ENCODE measurements at places on chromosomes 13 and 19. TPM values are rescaled to one million over a fixed set of nuclear protein-coding genes. Genes with fewer than 3 reads are reported as not detected.

The CEACAM4 gene
- not detected for total RNA-seq

The BRME1 gene
- total RNA-seq: 6.3 TPM

The COG3 gene
- total RNA-seq: 20.9 TPM

The GPR18 gene
- total RNA-seq: 25.4 TPM

The KANK3 gene
- total RNA-seq: 1.3 TPM

The BEST2 gene
- total RNA-seq: not detected

The PRTN3 gene
- total RNA-seq: not detected

DNA sequence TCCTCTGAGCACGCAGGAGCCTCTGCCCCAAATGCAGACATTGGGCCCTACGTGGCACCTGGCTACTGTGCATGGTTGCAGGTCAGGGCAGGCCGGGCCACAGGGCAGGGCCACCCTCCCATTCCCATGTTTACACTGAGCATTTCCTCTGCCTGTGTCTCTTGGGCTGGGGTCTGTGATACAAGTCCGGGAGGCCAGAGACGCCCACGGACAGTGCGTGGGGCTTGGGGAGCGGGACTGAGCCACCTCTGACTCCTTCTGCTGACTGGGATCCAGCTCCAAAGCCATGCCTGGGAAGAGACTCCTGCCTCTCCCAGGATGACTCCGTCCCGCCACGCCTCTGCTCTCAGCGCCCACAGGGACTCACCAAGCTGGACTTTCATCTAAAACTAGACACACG, 18.8 kb downstream of the GAS6 start:
- no peak overlapping the region for H3K4me3 ChIP-seq
- no peak overlapping the region for H3K27ac ChIP-seq
- DNase-seq: no peak

GRCh38 chr19:49188626-49189200, 31.1 kb downstream of the TRPM4 start:
- DNase-seq: no peak
- H3K36me3 ChIP-seq: no peaks in the 10 kb centered on the region
- no peaks in the 10 kb centered on the region for H3K27me3 ChIP-seq
- no peak overlapping the region for H3K27ac ChIP-seq

DNA sequence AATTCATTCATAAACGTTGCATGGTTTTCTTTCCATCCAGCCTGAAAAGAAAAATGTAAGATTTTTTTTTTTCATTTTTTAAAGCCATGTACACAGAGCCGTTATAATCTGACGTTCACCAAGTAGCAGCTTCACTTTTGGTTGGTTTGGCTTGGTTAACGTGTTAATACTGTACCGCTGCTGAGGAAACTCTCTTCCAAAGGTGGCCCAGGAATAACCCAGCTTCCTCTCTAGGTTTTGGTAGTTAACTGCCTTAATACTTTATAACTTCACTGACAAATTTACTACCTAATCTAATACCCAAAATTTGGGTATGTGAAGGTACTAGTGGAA, 1.7 kb downstream of the INTS6 start:
- peaks cover 38% of the 10 kb centered on the region for H3K4me1 ChIP-seq
- H3K27ac ChIP-seq: peak overlapping the region; percentile 95
- peak; percentile 10 for DNase-seq
- H3K36me3 ChIP-seq: peaks cover 58% of the 10 kb centered on the region
- H3K27me3 ChIP-seq: no peaks in the 10 kb centered on the region

DNA sequence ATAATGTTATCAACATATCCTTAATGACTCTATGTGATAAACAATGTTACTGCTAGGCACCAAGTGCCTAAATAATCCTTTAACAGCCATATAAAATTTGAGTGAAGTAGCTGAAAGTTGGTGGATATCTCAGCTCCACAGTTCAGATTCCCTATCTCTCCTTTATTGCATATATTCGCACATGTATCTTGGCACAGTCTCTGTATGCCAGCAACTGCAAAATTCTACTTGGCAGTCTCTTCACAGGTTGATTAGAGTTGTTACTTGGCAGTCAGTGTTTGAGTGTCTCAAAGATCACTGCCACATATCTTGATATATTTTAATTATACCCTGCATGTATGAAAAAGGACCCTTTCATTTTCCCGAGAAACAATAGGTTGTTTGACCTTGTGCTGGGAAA, 879.3 kb downstream of the OLFM4 start:
- no peak overlapping the region for H3K4me3 ChIP-seq
- H3K27ac ChIP-seq: no peak overlapping the region
- H3K36me3 ChIP-seq: no peaks in the 10 kb centered on the region
- H3K27me3 ChIP-seq: no peaks in the 10 kb centered on the region
- no peak for DNase-seq
- H3K4me1 ChIP-seq: no peaks in the 10 kb centered on the region

GRCh38 chr19:39934584-39935363, at the start of gene FCGBP:
FCGBP (minus strand) TSS chr19:39934634.
- H3K4me3 ChIP-seq: no peak within 1 kb of the TSS
- no peaks in the 10 kb centered on the region for H3K27me3 ChIP-seq
- no peak for DNase-seq
- peak within 1 kb of the TSS; percentile 86 for H3K27ac ChIP-seq
- H3K36me3 ChIP-seq: peaks cover 10% of the 10 kb centered on the region

GRCh38 chr19:55101261-55101660, 16.2 kb downstream of the PPP1R12C start:
- no peaks in the 10 kb centered on the region for H3K27me3 ChIP-seq
- H3K36me3 ChIP-seq: peaks cover 34% of the 10 kb centered on the region
- H3K4me3 ChIP-seq: no peak overlapping the region
- no peak for DNase-seq
- H3K4me1 ChIP-seq: no peaks in the 10 kb centered on the region
- H3K27ac ChIP-seq: no peak overlapping the region

GRCh38 chr13:97133955-97134354, 88.2 kb upstream of the MBNL2 start:
- H3K27me3 ChIP-seq: no peaks in the 10 kb centered on the region
- no peak for DNase-seq
- no peaks in the 10 kb centered on the region for H3K4me1 ChIP-seq

DNA sequence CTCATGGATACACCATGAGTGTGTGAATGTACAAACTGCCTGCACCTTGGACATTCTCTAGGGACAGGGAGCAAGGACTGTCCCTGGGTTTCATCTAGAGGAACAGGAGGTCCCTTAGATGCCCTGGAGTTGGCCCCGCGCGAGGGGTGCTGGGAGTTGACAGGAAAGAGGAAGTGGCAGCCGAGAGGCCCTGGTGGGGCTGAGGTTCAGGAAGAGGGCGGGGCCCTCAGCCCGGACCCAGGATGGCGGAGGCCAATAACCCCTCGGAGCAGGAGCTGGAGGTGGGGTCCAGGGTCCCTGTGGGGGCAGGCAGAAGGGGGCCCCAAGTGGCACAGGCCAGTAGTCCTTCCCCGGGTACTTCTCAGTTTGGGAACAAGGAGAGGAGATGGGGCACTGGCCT, 6.9 kb downstream of the PKN1 start:
- H3K27me3 ChIP-seq: no peaks in the 10 kb centered on the region
- DNase-seq: peak; percentile 87
- H3K4me3 ChIP-seq: peak overlapping the region; percentile 92
- peaks cover 40% of the 10 kb centered on the region for H3K36me3 ChIP-seq
- peaks cover 44% of the 10 kb centered on the region for H3K4me1 ChIP-seq
- H3K27ac ChIP-seq: peak overlapping the region; percentile 80

GRCh38 chr13:113422807-113423519, 30.3 kb downstream of the ADPRHL1 start:
- no peak overlapping the region for H3K27ac ChIP-seq
- H3K4me3 ChIP-seq: no peak overlapping the region
- no peaks in the 10 kb centered on the region for H3K27me3 ChIP-seq
- no peaks in the 10 kb centered on the region for H3K4me1 ChIP-seq
- DNase-seq: no peak

GRCh38 chr13:111330066-111330610, 9.7 kb downstream of the TEX29 start:
- no peak overlapping the region for H3K27ac ChIP-seq
- H3K27me3 ChIP-seq: no peaks in the 10 kb centered on the region
- DNase-seq: no peak
- no peaks in the 10 kb centered on the region for H3K4me1 ChIP-seq
- peaks cover 3% of the 10 kb centered on the region for H3K36me3 ChIP-seq

DNA sequence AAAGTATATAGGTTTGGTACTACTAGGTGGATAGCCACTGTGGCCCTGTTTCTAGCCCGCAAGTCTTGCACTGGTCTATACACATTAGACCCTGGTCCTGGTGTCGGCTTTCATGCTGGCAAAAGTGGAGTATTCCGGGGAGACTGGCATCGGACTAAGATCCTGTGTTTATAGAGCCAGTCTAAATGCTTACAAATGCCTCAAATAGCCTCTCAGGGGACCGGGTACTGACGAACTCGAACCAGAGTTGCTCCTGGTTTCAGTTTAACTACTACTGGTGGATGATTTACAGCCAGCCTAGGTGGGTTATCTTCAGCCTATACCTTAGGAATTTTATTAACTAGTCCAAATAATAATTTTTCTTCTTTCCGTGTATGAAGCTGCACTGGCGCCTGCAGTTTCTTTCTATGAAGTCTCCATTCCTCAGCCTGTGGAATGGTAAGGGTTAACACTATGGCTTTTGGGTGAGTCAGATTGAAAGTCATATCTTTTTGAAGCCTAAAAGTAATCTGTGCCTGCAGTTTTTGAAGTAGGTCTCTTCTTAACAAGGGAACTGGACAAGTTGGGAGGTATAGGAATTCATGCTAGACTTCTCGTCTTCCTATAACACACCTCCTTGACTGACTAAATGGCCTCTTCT, 51.3 kb downstream of the OR10H4 start:
- H3K4me3 ChIP-seq: no peak overlapping the region
- DNase-seq: no peak
- peaks cover 27% of the 10 kb centered on the region for H3K4me1 ChIP-seq

- peaks cover 18% of the 10 kb centered on the region for H3K27me3 ChIP-seq
- no peak overlapping the region for H3K27ac ChIP-seq
- no peak overlapping the region for H3K4me3 ChIP-seq
Observed at GRCh38 chr13:100728201-100728600, 53.6 kb upstream of the TMTC4 start.

DNA sequence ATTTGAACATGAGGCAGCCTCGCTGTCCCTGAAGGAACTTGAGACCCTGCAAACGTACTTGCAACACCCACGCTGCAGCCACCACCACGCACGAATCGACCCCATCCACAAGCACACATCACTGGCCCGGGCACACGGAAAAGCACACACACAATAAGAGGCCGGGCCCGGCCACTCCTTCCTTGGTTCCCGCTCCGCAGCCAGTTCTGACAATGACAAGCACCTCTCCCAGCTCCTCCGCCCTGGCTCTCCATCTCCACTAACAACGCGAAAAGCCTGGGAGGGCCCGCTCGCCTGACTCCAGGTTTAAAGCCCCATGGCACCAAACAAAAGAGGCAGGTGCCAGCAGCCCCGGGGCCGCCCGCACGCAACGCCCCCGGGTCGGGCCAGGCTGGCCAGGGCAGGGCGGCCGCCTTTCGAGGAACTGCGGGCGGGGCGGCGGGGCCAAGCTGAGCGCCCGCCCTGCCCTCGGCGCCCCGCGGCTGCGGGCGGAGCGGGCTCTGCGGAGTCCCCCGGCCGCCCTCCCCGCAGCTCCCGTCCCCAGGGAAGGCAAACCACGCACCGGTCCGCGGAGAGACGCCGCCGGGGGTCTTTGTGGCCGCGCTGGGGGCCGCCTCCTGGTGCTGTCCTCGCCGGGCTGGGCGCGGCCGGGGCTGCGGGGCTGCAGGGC, 495 bp downstream of the DCLK1 start:
- DNase-seq: no peak
- no peak overlapping the region for H3K27ac ChIP-seq
- H3K36me3 ChIP-seq: no peaks in the 10 kb centered on the region

- no peaks in the 10 kb centered on the region for H3K27me3 ChIP-seq
- no peak overlapping the region for H3K27ac ChIP-seq
- H3K36me3 ChIP-seq: no peaks in the 10 kb centered on the region
- no peak overlapping the region for H3K4me3 ChIP-seq
Observed at GRCh38 chr13:113533161-113533840, 42.8 kb upstream of the DCUN1D2 start.

GRCh38 chr19:45668342-45668871, 386 bp downstream of the GIPR start:
- peaks cover 26% of the 10 kb centered on the region for H3K27me3 ChIP-seq
- H3K4me3 ChIP-seq: peak overlapping the region; percentile 63
- H3K27ac ChIP-seq: peak overlapping the region; percentile 34

- H3K27ac ChIP-seq: no peak overlapping the region
- no peak overlapping the region for H3K4me3 ChIP-seq
- DNase-seq: no peak
- no peaks in the 10 kb centered on the region for H3K27me3 ChIP-seq
- H3K4me1 ChIP-seq: no peaks in the 10 kb centered on the region
Observed at GRCh38 chr13:83780227-83780626, 102.0 kb downstream of the SLITRK1 start.

DNA sequence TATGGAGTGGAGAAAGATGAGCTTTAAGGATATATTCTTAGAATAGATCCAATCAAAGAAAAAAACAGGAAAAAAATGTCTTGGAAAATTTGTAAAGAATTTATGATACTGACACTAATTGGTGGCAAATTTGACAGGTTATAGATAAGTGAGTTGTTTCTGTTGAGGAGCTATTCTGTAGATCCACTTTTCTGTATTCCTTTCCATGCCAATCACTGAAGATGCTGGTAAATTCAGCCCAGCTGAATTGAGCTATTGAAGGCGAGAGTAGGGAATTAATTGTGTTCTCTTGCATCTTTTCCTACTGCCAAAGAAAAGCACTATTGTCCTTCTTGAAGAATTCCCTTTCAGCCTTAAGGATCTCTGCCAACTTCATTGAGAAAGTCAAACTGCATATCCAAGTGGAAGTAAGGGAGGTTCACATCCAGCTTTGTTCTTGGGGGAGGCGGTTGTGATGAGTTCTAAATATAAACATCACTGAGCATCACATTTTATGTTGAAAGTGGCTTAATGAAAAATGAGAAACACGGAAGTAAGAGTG, 113.1 kb downstream of the PCDH9 start:
- H3K27me3 ChIP-seq: no peaks in the 10 kb centered on the region
- no peak overlapping the region for H3K27ac ChIP-seq
- no peak overlapping the region for H3K4me3 ChIP-seq
- H3K36me3 ChIP-seq: no peaks in the 10 kb centered on the region

- no peaks in the 10 kb centered on the region for H3K4me1 ChIP-seq
- H3K27me3 ChIP-seq: no peaks in the 10 kb centered on the region
- no peak overlapping the region for H3K27ac ChIP-seq
- H3K36me3 ChIP-seq: no peaks in the 10 kb centered on the region
- H3K4me3 ChIP-seq: no peak overlapping the region
- DNase-seq: no peak
Observed at GRCh38 chr13:90552702-90553101, 794.8 kb upstream of the MIR17HG start.

- no peaks in the 10 kb centered on the region for H3K4me1 ChIP-seq
- no peak overlapping the region for H3K27ac ChIP-seq
- H3K27me3 ChIP-seq: no peaks in the 10 kb centered on the region
Observed at GRCh38 chr13:111902726-111903125, 164.2 kb upstream of the SOX1 start.

- peaks cover 28% of the 10 kb centered on the region for H3K4me1 ChIP-seq
- peaks cover 25% of the 10 kb centered on the region for H3K36me3 ChIP-seq
- no peak overlapping the region for H3K4me3 ChIP-seq
- peak overlapping the region; percentile 57 for H3K27ac ChIP-seq
- no peaks in the 10 kb centered on the region for H3K27me3 ChIP-seq
- peak; percentile 92 for DNase-seq
Observed at GRCh38 chr19:49680421-49681351, 3.6 kb downstream of the PRMT1 start.

Data from activated CD4-positive, alpha-beta T cell treated with anti-CD3 and anti-CD28 coated beads, Interleukin-2, amount 10 ng/mL, durations not matched to agents 7 days and 5 days (primary cell).